ENCODE measurements at places on chromosomes 13 and 19.

GRCh38 chr13:87942205-87942604 lies 271.0 kb downstream of the SLITRK5 start:
- no peak overlapping the region for H3K27ac ChIP-seq
- no peaks in the 10 kb centered on the region for H3K4me1 ChIP-seq

DNA sequence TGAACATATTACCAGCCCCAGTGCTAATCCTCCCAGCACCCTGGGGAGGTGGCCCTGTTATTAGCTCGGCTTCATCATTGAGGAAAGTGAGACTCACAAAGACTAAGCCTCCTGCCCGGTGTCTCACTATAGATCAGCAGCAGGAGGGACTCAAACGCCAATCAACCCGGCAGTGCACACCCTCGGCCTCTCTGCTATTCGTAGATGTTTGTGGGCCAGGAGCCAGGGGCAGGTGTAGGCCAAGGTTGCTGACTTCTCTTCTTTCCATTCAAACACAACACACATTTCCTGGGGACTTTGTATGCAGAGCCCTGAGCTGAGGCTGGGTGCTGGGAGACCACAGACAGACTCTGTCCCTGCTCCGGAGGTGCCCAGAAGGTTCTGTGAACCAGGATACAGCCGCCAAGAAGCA lies 9.4 kb upstream of the SBK3 start:
- H3K27me3 ChIP-seq = no peaks in the 10 kb centered on the region
- no peak overlapping the region for H3K27ac ChIP-seq

- H3K27ac ChIP-seq = no peak overlapping the region
- DNase-seq = peak; percentile 78
- H3K4me3 ChIP-seq = no peak overlapping the region
- H3K4me1 ChIP-seq = no peaks in the 10 kb centered on the region
- no peaks in the 10 kb centered on the region for H3K27me3 ChIP-seq
Measured at GRCh38 chr19:54684527-54684926, 21.7 kb downstream of the LILRB4 start.

DNA sequence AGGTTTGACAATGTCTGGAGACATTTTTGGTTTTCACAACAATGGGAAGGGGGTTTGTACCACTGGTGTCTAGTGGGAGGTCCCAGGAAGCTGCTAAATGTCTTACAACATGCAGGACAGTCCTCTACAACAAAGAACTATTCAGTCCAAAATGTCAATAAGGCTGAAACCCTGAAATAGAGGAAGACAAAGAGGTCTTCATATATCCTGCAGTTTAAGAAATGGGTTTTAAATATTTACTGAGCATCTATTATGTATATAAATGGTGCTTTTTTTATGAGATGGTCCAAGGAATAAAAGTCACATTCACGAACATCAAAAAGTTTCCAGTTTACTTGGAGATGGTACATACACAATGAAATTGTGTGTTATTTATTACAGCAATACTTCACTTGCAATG lies 107.3 kb downstream of the AKAP11 start:
- H3K4me1 ChIP-seq = peaks cover 22% of the 10 kb centered on the region
- no peak overlapping the region for H3K4me3 ChIP-seq
- no peak for DNase-seq
- H3K27me3 ChIP-seq = no peaks in the 10 kb centered on the region

GRCh38 chr13:35923347-35923746 lies 207.8 kb downstream of the DCLK1 start:
- no peak for DNase-seq
- H3K36me3 ChIP-seq = no peaks in the 10 kb centered on the region
- H3K27me3 ChIP-seq = no peaks in the 10 kb centered on the region
- H3K27ac ChIP-seq = no peak overlapping the region

DNA sequence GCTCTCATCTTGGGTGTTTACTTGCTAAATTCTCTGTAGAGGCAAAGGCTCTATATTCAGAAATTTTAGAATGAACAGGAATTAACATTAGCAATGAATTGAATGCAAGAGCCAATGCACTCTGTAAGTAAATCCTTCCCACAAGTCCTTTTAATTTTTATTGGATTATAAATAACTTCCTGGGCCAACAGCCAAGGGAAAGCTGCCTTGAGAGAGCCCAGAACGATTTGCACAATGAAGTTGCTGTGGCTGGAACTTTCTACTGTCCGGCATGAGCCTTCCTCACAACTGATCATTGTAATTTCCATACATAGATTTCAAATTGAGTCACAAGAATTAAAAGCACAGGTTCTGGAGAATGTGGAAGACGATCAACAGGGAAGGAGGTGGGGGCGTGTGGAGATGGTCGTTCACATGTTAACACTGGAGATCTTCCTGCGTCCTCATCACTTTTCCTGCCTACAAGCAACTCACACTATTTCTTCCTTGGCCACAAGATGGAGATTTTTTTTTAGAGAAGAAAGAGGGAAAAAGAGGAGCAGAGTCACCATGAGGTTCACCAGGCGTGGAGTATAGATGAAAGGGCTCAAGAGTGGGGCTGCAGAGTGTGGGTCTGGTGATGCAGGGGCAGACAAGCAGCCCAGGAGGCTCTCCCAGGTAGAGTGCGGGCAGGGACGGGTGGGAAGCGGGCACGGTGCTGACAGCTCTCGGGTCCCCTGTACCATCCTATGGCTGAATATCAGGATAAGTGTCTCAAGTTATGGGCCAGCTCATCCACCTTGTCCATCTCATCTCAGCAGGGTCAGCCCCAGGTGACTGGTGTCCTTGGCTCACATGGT lies 110.7 kb downstream of the SOX1 start:
- H3K4me3 ChIP-seq = no peak overlapping the region
- H3K27ac ChIP-seq = no peak overlapping the region
- no peaks in the 10 kb centered on the region for H3K36me3 ChIP-seq
- no peak for DNase-seq
- H3K27me3 ChIP-seq = no peaks in the 10 kb centered on the region

- no peaks in the 10 kb centered on the region for H3K4me1 ChIP-seq
- no peaks in the 10 kb centered on the region for H3K27me3 ChIP-seq
- peak; percentile 66 for DNase-seq
- no peak overlapping the region for H3K4me3 ChIP-seq
- H3K27ac ChIP-seq = no peak overlapping the region
Measured at GRCh38 chr19:35828692-35829301, 16.2 kb upstream of the PRODH2 start.

- no peaks in the 10 kb centered on the region for H3K36me3 ChIP-seq
- H3K4me3 ChIP-seq = no peak overlapping the region
- no peaks in the 10 kb centered on the region for H3K27me3 ChIP-seq
- no peak for DNase-seq
Measured at GRCh38 chr13:65461590-65461989, 1768.5 kb downstream of the PCDH9 start.

DNA sequence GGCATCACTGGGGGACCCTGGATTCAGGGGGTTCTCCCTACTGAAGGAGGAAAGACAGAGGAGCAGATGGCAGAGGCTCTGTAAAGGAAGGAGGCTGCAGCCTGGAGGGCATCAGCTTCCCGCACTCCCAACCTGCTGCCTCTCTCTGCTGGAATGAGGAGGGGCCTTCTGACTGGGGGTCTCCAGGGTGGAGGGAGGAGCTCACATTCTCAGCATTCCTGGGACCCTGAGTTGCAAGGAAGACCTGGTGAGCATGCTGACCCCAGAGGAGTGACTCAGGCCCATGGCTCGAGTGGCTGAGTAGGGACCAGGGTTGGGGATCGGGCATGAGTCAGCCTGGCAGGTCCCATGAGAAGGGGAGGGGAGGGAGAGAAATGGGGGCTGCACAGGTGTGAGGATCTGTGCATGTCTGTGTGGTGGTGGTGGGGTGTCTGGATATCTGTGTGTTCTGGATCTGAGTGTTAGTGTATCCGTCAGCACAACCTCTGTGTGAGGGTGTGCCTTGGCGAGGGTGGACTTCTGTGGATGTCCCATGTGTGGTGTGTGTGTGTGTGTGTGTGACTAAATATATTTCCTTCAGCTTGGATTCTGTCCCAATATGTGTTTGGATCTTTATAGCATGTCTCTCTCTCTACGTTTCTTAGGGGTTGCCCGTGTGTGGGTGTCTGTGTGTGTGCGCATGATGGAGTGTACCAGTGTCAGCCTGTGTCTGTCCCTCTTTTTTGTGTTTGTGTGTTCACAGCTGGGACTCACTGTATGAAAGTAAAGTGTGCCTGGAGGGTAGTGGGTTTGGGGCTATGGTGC lies 4.6 kb downstream of the AXL start:
- peaks cover 20% of the 10 kb centered on the region for H3K27me3 ChIP-seq
- H3K4me3 ChIP-seq = no peak overlapping the region
- H3K36me3 ChIP-seq = no peaks in the 10 kb centered on the region
- no peak for DNase-seq
- no peak overlapping the region for H3K27ac ChIP-seq
- H3K4me1 ChIP-seq = no peaks in the 10 kb centered on the region

DNA sequence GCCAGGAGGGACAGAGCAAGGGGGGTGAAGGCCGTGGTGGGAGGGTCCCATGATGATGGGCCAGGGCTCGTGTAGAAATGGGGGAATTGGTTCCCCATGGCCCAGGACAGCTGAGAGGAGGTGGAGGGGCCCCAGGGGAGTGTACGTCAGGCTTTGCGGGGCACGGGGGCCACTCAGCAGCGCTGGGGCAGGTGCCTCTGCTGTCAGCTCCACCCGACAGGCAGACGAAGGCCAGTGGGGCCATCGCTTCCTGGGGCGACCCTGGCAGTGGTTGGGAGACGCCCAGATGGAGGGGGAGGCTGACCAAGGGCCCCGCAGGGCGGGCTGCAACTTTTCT lies 1.9 kb upstream of the TEKTIP1 start:
- H3K4me1 ChIP-seq = no peaks in the 10 kb centered on the region
- H3K4me3 ChIP-seq = no peak overlapping the region
- H3K36me3 ChIP-seq = peaks cover 68% of the 10 kb centered on the region

DNA sequence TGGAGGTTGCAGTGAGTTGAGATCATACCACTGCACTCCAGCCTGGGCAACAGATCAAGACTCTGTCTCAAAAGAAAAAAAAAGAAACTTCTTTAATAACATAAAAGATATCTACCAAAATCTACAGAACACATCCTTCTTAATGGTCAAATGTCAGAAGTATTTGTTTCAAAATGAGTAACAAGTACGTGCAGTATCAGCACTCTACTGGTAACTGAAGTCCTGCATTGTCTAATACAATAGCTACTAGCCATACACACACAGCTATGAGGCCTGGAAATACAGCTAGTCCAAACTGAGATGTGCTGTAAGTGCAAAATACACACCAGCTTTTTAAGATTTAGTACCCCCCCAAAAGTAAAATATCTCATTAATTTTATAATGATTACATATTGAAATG lies 88.1 kb downstream of the TSC22D1 start:
- no peak for DNase-seq
- H3K27me3 ChIP-seq = no peaks in the 10 kb centered on the region
- H3K4me1 ChIP-seq = peaks cover 6% of the 10 kb centered on the region
- H3K27ac ChIP-seq = no peak overlapping the region
- H3K4me3 ChIP-seq = no peak overlapping the region

GRCh38 chr13:77345150-77345780 lies 18.4 kb upstream of the MYCBP2 start:
- DNase-seq = no peak
- H3K4me1 ChIP-seq = no peaks in the 10 kb centered on the region
- H3K27me3 ChIP-seq = no peaks in the 10 kb centered on the region
- H3K36me3 ChIP-seq = no peaks in the 10 kb centered on the region
- H3K4me3 ChIP-seq = no peak overlapping the region

- H3K36me3 ChIP-seq = no peaks in the 10 kb centered on the region
- H3K4me1 ChIP-seq = no peaks in the 10 kb centered on the region
- H3K27me3 ChIP-seq = no peaks in the 10 kb centered on the region
- no peak overlapping the region for H3K4me3 ChIP-seq
- H3K27ac ChIP-seq = no peak overlapping the region
- no peak for DNase-seq
Measured at GRCh38 chr19:7748756-7749155, 1.4 kb upstream of the CD209 start.

All from DND-41 (cell line).